ENCODE measurements at places on chromosomes 5 and 9.
A peak's percentile ranks its signal among the peaks of the same experiment; 100 is the strongest.

DNA sequence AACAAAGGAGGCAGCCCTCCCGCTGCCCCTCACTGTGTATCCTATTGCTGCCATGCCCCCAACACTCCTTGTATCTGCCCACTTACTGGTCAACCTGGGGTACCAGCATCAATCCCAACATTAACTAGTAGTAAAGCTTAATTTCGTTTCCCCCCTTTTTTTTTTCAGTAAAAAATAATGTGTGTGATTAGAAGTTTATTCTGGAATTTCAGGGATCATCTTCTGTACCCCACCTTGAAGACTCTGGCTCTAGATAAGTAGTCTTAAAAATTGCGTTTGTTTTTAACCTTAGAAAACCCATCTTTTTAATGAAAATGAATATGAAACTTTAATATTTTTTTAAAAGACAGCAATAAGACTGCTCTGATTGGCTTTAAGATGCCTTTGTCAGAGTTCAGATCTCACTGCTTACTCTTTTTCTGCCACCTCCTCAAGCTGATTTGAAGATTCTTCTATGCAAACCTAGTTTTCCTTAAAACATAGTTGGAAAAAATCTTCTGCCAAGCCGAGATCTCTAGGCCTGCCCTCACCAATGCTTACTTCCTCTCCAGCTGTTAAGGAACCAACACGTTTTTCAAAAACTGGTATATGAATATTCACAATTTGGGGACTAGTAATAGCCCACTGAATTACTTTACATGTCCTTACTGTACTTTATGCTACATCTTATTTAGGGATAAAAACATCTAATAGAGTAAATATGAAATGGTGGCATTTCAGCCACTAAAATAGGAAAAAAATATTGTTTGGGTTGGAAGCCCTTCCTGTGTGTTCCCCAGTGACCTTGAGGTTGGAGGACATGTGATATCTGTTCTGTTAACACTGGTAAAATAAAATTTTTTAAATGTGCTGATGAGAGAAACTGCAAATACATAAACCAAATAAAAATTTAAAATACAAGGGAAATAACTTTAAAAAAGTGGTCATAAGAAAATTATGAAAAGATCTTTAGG, 4.0 kb upstream of the RHOBTB3 start:
- DNase-seq, result no peak

DNA sequence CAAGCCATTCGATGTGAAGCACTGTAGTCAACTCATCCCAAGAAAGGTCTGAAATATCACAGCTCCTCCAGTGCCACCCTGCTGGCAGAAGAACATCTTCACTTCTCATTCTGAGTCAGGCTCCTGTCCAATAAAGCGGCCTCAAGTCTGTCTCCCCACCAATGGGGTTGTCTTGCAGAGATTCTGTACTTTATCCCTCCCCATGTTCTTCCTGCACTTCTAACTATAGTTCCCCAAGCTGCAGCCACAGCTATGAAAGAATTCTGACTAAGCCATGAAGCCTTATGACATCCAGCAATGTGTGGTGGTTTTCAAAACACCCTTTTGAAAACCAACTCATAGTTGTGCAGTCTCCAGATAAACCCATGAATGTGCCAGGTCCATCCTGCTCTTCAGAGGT, 6.8 kb downstream of the MACROH2A1 start:
- no peak for DNase-seq

GRCh38 chr5:176776916-176777315, 33.4 kb upstream of the UNC5A start:
- peak; percentile 6 for DNase-seq

DNA sequence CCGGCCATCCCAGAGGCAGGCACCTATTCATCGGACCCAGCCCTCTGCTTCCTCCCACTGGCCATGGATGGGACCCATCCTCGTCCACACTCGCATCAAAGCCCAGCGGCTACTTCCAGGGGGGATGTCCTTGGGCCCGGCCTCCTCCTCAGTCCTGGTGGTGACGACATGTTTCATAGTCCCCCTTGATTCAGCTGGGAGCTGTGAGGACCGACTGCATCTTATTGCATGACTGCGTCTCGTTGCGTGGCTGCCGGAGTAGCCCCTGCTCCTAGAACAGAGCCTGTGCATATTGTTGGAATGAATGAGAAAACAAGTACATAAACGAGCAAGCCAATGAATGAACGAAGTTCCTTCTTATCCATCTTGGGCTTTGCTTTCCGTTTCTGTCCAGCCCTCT, 12.8 kb downstream of the NCS1 start:
- no peak for DNase-seq

- peak; percentile 60 for DNase-seq
Observed at GRCh38 chr9:137534256-137535119, 15.7 kb downstream of the PNPLA7 start.

DNA sequence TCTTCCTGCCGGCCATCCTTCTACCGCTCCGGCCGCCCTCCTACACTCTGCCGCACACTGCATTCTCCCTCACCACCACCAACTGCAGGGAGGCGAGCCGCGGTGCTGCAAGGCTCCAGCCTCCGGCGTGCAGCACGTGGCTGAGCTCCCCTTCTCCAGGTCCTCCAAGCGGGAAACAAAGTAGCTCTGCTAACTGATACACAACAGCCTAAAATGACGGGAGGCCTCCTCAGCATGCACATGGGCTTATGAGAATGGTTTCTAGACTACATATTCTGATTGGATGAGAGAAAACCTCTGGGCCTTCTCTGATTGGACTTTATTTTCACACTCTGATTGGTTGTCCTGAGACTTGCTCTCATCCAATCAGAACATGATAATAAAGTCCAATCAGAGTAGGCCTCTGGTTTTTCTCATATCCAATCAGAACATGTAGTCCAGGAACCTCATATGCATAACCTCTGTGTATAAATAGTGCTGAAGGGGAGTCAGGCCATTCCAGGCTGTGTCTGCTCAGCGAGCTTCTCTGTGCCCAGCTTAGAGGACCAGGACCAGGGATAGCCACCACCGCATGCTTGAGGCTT, 27.0 kb upstream of the ZNF354B start:
- DNase-seq, result no peak

DNA sequence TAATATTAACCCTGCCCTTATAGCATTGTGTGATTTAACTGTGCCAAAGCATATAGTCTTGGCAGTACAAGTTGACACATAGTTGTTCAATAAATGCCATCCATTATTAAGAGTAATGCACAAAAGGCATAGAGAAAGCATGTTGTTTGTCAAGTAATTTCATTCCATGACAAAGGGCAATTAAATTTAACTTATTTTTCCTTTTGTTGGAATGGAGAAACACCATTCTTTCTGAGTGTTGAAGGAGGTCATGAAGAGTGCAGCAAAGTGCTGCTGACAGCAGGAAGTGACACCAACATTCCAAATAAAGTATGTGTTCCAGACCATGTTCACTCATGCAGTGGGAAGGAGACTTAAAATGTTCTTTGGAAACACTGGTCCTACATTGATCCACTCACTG, 29.1 kb downstream of the ANKDD1B start:
- no peak for DNase-seq

DNA sequence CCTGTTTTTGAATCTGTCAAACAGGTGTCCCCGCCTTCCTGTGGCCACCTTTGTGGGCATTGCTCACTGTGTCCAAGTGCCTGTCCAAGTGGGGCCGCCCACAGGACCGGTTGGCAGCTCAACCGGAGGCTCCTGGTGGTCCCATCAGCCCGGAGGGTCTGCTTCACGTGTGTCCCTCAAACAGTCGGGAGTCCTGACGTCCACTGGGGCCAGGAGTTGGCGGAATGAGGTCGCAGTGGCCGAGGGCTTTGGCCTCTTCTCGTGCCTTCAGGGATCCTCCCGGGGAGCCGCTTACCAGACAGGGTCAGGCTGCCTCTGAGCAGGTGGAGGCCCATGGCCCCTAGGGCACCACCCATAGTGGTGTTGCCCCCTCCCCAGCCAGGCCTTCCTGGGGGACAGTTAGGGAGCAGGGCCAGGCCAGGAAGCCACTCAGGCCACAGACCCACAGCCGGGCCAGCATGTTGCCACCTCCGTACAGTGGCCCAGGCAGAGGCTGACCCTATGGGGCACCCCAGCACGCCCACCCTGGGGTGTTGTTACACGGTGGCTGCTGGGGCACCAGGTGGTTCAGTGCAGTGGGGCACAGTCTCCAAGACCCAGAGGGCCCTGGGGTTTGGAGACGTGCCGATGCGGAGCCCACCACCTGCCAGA, 69.5 kb downstream of the KCNT1 start:
- no peak for DNase-seq

- no peak for DNase-seq
Observed at GRCh38 chr5:127978738-127979300, 104.7 kb upstream of the SLC12A2 start.

- DNase-seq, result no peak
Observed at GRCh38 chr9:109401169-109401989, 80.5 kb upstream of the EPB41L4B start.

GRCh38 chr5:122111460-122111859, 17.9 kb upstream of the ZNF474 start:
- no peak for DNase-seq

DNA sequence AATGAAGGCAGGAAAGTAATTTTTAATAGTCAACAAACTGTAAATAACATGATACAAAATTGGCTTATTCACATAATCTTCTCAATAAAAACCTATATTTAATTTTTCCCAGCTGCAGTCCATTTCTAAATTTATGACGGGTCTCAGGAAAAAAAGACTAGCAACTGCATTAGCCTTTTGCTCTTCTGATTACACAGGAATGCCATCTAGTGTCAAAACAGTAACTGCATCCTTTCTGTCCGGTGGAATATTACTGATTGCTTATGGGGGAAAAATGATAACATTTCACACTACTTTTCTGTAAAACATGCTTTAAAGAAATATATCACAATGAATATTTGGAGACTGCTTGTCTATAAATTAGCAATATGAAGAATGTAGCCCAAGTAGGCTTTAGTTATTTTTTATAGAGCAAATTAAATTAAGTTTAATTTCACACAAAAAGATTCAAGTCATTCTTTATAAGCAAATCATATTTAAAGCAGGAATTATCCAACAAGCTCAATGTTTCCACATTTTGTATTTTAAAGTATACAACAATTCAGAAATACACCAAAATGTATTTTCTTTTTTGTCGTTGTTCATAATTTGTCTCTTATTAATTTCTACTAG, 534.7 kb downstream of the CDH10 start:
- DNase-seq, result no peak

GRCh38 chr9:135961811-135962695, 880 bp upstream of the UBAC1 start:
- peak; percentile 52 for DNase-seq

GRCh38 chr5:158773161-158773560, 326.6 kb downstream of the EBF1 start:
- no peak for DNase-seq

- DNase-seq, result no peak
Observed at GRCh38 chr9:7144265-7145046, 386.7 kb downstream of the KDM4C start.

GRCh38 chr9:35254237-35254636, 92.4 kb downstream of the UNC13B start:
- DNase-seq, result no peak

GRCh38 chr5:62680121-62680520, 101.5 kb downstream of the LRRC70 start:
- no peak for DNase-seq

DNA sequence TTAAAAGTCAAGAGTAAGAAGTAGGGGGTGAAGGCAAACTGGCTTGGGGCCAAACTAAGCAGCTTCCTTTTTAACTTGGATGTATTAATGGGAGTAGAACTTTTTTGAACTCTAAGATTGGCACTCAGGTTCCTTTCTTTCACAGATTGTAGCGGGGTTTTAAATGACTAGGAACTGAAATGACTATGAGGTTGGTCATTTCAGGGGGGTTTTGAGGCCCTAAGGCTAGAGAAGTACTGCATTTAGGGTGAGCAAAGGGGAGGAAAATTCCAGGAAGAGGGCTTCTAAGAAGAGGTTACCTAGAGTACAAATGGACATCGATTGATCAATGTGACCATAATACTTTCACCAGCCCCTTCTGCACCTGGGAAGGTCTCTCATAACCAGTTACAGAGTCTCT, 381.8 kb downstream of the MLLT3 start:
- no peak for DNase-seq

GRCh38 chr5:160486573-160486972, 64.9 kb downstream of the PTTG1 start:
- DNase-seq, result peak; percentile 39

GRCh38 chr9:28648723-28649122, 1075.4 kb upstream of the C9orf72 start:
- DNase-seq, result no peak

GRCh38 chr9:92658611-92659010, 11.3 kb downstream of the IPPK start:
- DNase-seq, result no peak

- DNase-seq, result no peak
Observed at GRCh38 chr9:95316794-95317118, 753 bp downstream of the FANCC start.

GRCh38 chr5:169268019-169268418, 32.9 kb downstream of the SLIT3 start:
- DNase-seq, result no peak

DNA sequence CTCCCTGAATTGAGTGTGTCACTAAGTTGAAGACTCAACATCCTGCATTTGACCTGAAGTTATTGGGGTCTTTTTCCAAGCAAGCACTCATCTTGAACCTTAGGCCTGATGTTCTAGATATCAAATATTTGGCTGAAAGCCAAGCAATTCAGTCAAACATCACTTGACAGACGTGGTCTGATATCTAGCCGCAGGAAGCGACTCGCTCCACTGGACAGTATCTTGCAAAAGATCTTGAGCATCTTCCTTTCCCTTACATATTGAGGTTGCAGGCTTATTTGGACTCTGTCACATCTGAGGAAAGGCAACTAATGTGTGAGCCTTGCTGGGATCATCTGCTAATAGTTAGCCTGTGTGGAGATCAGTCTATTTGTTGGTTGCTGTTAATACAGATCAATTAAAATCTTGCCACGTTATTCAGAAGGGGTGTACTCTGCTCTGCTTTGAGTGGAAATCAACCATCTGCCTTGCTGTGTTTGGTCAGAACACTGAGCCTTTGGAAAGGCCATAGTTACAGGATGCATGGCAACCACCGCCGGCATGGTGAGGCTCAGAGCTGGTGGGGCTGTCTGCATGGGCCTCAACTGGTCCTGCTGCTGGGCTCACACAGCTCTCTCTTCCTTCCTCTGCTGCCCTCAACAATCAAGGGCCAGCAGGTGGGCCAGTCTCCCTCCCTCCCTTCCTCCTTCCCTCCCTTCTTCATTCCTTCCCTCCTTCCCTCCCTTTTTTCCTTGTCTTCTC, 166.9 kb upstream of the KLF9 start:
- DNase-seq, result no peak

DNA sequence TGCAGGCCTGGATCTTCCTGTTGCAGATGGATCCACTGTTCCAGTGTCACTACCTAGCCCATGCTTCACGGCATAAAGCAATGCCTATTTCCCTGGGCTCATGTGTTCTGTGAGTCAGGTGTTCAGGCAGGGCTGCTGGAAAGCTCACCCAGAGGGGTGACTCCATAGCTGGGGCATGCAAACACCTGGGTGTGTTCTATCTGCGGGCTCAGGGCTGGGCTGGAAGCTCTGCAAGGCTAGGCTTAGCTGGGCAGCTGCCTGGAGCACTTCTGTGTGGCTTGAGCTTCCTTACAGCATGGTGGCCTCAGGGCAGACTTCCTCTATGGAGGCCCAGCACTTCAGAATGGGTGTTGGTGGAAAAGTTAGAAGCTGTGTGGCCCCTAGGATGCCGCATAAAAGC, 139.9 kb downstream of the GADD45G start:
- no peak for DNase-seq

- peak; percentile 46 for DNase-seq
Observed at GRCh38 chr9:34993502-34994259, 4.1 kb downstream of the DNAJB5 start.
